ENCODE measurements at places on chromosomes 4 and X.

DNA sequence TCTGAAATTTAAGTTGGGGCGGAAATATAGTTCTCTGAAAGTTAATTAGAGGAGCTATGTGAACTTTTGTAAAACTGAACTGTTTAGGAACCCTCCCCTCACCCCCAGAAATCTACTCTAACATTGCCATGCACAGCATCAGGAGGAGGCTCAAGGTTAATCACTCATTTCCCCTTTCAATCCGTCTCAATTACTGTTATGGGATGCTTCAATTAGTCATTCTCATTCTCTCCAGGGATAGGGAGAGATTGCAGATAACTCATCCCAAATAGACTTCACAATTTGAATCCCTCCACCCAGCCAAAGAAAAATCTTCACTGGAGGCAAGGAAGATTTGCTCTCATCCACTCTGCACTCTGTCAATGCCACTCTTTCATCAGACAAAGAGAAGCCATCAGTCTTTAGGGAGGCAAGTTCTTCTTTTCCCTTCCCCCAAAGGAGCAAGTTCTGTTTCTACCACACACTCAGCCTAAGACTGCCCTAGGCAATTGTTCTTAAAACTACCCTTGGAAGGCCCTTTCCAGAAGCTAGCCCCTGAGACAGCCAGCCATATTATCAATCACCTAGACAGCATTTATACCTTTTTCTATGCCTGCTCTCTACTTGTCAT is 140.4 kb downstream of the SLC10A7 start:
- DNase-seq: no peak

DNA sequence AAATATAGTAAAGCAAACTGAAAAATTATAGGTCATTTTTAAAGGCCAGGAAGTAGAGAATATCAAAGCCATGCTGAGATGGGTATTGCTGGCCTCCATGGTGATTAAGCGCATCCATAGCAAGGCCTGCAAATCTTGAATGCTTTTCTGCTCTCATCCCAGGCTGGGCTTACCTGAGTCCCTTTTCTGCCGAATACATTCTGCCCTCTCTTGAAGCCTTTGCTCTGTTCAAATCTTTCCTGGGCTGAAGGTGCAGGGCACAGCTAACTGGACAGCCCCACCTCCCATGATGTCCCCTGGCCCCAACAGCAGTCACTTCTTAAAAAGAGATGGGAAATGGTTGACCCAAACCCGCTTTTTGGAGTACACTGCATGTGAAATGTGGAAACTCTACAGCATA is 10.1 kb upstream of the EIF1AX start:
- DNase-seq: no peak

- DNase-seq: no peak
These were observed 296.7 kb upstream of the CASK start for GRCh38 chrX:42220083-42220482.

DNA sequence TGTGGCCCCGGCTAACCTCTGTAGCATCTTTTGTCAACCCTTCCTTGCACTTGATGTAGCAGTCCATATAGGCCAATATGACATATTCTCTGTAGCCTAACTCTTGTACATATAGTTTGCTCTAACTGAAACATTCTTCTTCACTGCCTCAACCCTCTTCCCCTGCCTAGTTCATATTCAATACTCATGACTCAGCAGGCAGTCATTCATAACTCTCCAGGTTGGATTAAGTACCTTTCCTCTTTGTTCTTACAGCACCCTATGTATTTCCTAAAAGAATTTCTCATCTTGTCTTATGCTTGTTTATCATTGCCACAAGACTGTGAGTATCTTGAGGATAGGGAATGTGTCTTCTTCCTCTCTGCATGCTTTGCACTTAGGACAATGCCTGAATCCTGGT is 76.9 kb downstream of the TMLHE start:
- no peak for DNase-seq

- DNase-seq: no peak
These were observed 440.0 kb upstream of the IGFBP7 start for GRCh38 chr4:57550198-57550597.

GRCh38 chr4:55549888-55550287 is 3.2 kb upstream of the CLOCK start:
- DNase-seq: no peak

- DNase-seq: no peak
These were observed 14.0 kb upstream of the DUSP21 start for GRCh38 chrX:44829832-44830231.

DNA sequence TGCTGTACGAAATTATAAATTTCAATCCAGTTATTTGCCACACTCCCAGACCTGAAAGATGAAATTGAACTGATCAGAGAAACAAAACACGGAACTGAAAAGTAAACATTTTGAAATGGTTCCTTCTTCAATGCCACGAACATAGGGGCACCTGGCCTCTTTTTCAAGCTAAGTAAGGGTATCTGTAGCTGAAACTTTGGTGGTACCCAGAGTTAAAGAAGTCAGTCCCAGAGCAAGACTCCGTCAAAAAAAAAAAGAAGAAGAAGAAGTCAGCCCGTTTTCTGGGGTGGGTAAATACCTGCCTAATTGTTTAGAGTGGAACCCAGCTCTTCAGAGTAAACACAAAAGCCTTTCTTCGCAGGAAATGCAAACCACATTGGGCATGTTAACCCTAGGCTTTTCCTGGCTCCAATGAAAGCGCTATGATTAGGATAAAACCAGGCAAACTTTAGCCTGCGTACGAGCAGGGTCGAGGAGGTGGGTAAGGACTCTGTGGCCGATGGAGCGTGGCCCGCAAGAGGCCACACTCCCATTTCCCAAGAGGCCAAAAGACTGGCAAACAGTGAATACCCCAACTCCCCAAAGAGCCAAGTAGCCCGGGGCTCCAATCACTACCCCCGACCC is 1.3 kb downstream of the ANTXR2 start:
- DNase-seq: no peak

- no peak for DNase-seq
These were observed 33.3 kb upstream of the H2AZ1 start for GRCh38 chr4:99983289-99983943.
